ENCODE measurements at places on chromosomes 13 and 19. TPM values are rescaled to one million over a fixed set of nuclear protein-coding genes. Genes with fewer than 3 reads are reported as not detected.

The ZNF441 gene
- total RNA-seq, result 12.0 TPM

The ZNF264 gene
- total RNA-seq, result 32.6 TPM

The CTXN1 gene
- 2.8 TPM for total RNA-seq

The KLK14 gene
- not detected for total RNA-seq

The NEK3 gene
- total RNA-seq, result 5.6 TPM

The SLC25A41 gene
- not detected for total RNA-seq
